ENCODE measurements at places on chromosomes 5 and 9. TPM values are rescaled to one million over a fixed set of nuclear protein-coding genes. Genes with fewer than 3 reads are reported as not detected.

Gene PHF24
- total RNA-seq = not detected

GRCh38 chr9:98162613-98163012, 29.8 kb downstream of the CORO2A start:
- no peak for DNase-seq

DNA sequence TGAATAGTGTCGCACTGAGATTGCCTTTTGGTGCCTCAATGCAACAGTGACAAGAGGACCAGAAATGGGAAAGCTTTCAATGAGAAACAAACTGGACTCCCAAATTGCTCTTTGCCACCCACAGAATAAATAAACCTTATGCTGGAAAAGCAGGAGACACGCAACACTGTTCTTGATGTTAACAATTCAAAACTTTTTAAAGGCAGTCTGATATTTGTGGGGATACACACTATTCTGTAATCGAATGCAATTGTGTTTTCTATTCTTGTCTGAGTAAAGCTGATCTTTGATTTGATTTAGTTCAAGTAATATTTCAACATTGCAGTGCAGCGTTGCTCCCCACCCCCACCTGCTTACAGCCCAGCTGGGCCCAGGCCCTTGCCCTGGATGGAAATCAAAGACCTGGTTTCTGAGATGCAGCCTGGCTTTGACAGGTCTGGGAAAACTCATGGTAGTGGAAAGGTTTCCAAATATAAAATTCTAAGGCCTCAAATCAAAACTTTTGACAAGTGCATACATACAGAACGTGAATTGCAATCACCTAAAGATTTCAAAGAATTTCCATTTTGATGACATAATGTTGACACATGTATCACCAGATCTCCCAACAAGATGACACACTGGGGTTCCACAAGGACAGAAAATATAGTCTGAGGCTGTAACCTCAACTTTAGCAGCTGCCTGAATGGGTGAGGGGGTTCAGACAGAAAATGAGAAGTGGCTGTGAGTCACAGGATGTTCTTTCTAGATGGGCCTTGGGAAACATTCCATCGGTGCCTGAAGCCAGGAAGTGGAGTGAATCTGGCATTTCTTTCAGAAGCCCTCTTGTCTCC, 55.1 kb downstream of the ABCA1 start:
- DNase-seq = peak; percentile 75

DNA sequence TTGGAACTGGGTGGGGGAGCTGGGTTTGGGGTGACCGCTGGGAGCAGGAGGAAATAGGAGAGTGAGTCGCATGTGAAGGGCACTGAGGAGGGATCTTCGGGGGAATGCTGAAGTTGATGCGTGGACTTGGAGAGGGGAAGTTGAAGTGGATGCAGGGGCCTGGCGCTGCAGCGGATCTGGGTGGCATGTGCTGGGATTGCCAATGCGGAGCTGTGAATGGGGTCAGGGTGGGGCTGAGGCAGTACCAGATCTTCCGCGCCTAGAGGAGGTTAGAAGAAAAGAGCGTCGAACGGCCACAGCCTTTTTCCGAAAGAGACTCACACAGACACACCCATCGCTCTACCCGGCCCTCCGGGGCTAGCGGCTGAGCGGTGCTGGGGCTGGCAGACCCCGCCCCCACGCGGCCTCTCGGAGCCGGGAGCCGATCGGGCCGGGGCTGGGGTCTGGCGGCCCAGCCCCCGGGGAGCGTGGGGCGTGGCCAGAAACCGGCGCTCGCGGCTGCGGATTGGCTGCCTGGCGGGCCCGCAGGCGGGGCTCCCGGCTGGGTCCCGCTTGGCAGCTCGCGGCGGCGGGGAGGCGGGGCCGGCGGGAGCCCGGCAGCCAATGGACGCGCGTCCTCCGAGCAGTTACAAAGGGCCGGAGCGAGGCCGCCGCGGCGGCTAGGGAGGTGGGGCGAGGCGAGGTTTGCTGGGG, at the start of gene TGFBR1:
TGFBR1 (plus strand) TSS at position 655 of the 693 bp plus-strand sequence. CDS start 93 bp downstream, outside the sequence.
- peak; percentile 81 for DNase-seq

GRCh38 chr5:78328585-78329173, 31.7 kb upstream of the SCAMP1 start:
- DNase-seq = peak; percentile 10

DNA sequence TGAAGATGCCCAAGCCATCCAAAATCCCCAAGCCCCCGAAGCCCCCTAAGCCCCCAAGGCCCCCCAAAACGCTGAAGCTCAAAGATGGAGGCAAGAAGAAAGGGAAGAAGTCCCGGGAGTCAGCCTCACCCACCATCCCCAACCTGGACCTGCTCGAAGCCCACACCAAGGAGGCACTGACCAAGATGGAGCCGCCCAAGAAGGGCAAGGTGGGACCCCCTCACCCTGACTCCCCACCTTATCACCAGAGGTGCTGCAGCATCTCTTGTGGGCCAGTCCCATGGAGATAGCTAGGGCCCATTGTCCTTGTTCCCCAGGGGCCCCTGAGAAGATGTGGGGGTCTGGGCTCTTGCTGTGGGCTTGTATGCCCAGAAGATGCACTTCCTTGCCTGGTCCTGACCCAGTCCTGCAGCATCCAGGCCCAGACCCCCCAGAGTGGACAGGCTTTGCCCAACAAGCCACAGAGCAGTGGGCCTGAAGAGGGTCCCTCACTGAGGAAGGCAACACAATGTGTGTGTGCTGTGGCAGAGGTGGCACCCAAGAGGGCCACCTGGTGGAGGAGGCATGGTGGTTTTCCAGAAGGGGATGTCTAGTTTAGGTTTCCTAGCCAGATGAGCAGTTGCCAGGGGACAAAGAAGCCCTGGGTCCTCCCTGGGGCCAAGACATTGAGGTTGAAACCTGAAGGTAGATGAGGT, 84.1 kb downstream of the PHF2 start:
- DNase-seq = no peak
